Karpas-422 (cell line): ENCODE measurements at places on chromosomes 7 and 10.

GRCh38 chr10:67487199-67487598 is 208.8 kb downstream of the CTNNA3 start:
- DNase-seq, result no peak

DNA sequence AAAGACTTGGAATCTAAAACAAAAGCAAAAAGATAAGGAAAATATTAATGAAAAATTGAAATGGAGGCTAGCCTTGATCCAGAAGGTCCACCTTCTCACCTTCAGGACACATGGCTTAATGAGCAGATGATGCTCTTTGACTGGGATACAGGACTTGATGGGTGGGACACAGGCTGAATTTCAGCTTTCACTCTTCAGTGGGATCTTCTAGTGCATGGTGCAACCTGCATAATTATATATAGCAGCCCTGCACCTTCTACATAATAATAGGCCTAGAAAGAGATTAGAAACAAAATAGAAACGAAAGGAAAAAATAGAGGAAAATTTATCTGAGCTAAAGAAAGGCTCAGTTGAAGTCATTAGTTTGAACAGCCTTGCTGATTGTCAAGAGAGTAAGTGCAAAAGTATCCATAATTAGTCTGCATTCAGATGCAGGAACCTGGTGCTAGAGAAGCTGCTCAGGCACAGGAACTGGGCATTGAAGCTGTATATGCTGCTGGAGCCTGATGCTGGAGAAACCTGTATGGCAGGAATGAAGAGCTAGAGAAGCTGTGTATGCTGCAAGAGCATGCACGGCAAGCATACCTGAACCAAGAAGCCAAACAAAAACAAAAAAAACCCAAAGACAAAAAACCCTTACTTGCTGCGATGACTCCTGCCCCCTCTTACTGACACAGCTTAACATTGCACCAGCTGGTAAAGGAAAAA is 19.4 kb downstream of the MKLN1 start:
- no peak for DNase-seq

DNA sequence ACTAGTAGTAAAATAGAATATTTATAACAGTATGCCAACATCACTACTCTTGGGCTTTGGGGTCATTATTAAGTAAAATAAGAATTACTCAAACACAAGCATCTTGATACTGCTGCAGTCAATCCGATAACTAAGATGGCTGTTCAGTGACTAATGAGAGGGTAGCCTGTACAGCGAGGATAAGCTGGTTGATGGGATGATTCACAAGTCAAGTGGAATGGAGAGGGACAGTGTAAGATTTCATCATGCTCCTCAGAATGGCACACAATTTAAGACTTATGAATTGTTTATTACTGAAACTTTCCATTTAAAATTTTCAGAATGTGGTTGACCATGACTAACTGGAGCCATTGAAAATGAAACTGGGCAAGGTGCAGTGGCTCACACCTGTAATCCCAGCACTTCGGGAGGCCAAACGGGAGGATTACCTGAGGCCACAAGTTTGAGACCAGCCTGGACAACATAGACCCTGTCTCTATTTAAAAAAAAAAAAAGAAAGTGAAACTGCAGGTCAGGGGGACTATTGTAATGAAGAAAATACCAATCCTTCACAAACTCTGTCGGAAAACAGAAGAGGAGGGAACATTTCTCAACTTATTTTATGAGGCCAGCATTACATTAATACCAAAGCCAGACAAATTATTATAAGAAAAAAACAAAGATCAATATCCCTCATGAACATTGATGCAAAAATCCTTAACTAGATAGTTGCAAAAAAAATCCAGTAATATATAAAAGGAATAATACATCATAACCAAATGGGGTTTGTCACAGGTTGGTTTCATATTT is 11.2 kb downstream of the AVL9 start:
- no peak for DNase-seq

DNA sequence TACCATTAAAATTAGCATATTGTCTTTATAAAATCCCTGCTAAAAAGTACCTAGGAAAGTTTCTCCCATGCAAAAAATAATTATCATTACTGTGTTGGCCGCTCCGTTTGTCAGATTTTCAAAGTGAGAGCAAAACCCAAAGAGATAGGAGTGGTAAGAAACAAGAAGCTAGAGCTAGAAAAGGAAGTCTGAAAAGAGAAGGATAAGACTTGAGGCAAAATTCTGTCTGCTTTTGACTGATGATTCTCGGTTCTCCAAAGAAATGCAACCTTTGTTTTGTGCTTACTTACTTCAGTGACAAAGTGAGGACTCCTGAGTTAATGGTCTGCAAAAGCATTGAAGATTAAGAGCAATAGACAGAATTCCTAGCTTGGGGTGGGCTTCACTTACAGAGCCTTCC is 33.3 kb upstream of the CAPZA2 start:
- DNase-seq, result no peak

DNA sequence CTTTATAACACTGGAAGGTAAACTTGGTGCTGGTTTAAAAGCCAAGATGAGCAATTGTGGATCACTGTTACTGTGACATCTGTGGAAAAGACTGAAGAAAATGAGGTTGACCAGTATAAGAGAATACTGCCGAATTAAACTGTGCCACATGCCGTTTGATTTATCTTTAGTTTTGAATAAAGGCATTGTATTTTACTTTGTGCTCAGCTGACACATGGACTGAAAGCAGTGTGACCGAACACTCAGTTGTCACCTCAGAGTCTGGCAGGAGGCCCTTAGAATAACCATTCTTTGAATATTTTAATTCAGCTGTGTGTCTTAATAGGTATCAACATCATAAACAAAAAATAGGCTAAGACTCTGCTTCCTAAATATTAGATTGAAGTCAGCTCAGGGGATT is 133.7 kb upstream of the GJD4 start:
- no peak for DNase-seq

GRCh38 chr10:12512332-12513002 is 163.1 kb downstream of the CAMK1D start:
- DNase-seq, result no peak

- no peak for DNase-seq
These were observed 233.1 kb upstream of the CSTF2T start for GRCh38 chr10:51932530-51932929.

DNA sequence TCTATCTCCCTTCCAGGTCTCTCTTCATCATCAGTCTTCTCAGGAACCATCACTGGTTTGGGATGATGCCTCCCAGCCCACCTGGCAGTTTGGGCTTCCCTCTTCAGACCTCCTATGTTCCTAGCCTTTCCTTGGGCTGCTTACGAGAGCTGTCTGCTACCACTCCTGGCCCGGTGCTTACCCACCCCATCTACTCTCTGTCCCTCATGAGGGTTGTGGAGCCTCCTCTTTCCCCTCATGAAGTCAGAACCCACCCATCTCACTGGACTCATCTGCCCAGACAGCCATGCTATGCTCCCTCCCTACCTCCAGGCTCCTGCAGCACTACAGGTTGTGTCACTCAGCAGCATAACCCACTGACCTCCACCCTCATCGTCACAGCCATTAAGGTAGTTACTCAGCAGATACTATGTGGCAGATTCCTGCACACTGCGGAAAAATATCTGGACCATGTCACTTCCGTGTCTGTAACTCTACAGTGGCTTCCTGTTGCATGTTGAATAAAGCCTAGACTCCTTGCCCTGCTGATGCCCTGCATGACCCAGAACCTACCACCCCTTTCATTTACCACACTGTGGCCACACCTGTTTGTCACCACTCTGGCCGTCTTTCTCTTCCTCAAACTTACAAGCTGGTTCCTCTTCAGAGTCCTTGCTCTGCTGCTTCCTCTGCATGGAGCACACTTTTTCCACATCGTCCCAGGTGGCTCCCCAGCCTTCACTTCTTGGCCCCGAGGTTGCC is 2.0 kb downstream of the DBNL start:
- peak; percentile 85 for DNase-seq

- no peak for DNase-seq
These were observed 124.8 kb downstream of the CD36 start for GRCh38 chr7:80763289-80763688.

DNA sequence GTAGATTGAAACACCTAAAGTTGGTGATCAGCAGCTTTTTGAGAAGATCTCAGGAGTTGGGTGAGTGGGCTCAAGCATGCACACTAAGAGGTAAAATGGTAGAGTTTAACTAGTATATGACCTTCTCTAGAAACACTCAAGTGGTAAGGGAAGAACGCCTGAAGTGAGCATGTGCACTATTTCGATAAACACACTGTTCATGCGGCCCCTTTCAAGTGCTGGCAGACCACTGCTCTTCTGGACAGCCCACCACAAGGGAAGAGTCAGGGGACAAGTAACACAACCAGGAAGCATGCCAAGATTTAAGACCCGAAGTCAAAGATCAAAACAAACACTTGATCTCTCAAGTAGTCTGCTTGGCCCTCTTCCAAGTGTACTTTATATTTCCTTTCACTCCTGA is 519.5 kb upstream of the ZWINT start:
- no peak for DNase-seq

DNA sequence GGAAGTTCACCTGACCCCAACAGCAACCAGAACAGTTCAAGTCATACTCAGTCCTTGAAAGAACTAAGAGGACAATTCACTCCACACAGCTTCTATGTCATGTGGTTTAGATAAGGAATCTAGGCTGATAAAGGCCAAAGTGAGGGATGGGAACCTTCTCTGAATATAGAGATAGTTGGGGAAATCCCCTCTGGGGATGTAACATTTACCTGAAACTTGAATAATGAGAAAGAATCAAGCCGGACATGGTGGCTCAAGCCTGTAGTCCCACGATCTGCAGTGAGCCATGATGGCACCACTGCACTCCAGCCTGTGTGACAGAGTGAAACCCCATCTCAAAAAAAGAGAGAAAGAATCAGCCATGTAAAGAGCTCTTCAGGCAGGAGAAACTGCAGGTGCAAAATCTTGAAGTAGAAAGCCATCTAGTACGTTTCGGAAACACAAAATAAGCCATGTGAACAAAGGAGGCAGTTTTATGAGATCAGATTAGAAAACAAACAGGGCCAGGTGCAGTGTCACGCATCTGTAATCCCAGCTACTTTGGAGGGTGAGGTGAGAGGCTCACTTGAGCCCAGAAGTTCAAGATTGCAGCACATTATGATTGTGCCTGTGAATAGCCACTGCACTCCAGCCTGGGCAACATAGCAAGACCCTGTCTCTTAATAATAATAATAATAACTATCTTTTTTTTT is 4.5 kb upstream of the DNMBP start:
- DNase-seq, result peak; percentile 61

DNA sequence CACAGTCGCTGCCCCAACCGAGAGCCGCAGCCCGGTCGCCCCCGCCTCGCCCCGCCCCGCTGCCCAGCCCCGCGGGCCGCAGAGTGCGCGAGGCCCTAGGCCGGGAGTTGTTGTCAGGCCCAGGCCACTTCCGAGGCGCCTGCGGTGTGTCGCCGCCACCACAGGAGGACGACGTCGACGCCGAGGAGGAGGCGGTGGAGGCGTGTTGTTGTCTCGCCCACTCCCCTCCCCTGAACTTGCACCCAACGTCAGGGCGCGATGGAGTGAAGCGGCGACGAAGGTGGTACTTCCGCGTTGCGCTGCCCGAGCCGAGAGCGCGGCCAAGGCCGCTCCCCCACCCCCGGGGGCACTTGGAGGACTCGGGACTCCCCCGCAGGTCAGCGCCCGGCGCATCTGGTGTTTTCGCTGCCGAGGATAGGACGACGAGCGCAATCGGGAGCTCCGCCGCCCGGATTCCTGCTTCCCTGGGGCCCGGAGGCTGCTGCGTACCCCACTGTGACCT is at the start of gene CDK13:
Gene CDK13, plus strand, starts transcription at position 286 of the 502 bp plus-strand sequence. CDS start 386 bp downstream, outside the sequence.
- DNase-seq, result peak; percentile 95

DNA sequence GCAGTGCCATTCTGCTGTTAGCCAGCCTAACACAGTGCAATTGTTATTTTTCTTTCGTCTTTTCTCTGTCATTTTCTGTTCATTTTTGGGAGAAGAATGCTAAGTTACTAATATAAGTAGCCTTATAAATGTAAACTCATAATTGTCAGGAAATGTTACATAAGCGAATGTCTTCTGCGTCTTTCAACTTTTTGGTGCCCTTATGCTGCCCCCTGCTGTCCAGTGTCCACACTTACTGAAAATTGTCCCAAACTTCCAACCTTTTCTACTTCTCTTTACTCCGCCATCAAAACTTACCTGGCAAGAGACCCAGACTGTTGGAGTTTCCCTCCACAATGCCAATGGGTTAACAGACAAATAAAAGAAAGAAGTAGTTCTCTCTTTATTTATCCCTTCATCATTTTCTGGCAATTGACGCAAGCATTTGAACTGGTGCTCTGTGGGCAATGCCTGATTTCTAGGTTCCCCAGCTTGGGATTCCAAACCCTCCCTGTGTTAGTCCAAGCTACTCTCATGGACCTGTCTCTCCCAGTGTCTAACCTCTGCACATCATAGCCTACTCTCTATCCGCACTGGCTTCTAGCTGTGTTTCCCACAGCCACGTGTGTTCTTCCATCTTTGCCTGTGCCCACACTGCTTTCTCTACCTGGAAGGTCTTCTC is 21.0 kb upstream of the EPC1 start:
- DNase-seq, result peak; percentile 90

- DNase-seq, result no peak
These were observed 54.9 kb upstream of the NXPH1 start for GRCh38 chr7:8378349-8379019.

- DNase-seq, result no peak
These were observed 291.2 kb downstream of the POM121L12 start for GRCh38 chr7:53326634-53327033.

DNA sequence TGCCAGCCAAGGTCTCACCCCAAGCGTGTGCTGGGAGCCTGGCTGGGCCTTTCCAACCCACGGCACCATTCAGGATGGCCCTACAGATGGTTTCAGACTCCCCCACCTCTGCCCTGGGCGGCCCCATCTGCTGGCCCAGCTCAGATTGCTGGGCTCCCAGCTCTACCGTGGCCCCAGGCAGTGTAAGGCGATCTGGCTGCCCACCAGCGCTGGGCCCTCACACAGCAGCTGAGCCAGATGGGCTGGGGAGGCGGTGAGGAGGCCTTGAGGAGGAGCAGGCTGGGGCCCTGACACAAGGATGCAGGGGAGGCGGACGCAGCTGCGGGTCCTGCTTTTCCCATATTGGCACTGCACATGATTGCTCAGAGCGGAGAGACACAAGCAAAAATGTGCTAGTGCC is 162.8 kb downstream of the NRF1 start:
- no peak for DNase-seq

- no peak for DNase-seq
These were observed 41.9 kb downstream of the DPCD start for GRCh38 chr10:101629837-101630632.

GRCh38 chr7:131733604-131734003 is 177.2 kb upstream of the PODXL start:
- no peak for DNase-seq

DNA sequence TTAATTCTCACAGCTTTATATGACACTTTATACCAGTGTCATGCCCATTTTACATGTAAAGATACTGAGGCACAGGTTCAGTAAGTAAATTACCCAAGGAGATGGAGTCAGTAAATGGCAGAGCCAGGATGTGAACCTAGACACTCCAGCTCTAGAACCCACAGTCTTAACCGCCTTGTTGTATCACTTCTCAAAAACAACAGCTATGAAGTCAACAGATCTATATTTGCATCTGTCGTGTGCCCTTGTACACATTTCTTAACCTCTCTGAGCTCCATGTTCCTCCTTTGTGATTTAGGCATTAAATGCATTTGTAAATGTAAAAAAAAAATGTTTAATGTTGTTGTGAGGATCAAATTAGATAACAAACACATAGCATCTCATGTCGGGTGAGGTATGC is 716.2 kb downstream of the SUGCT start:
- no peak for DNase-seq

GRCh38 chr10:131198401-131198800 is 113.1 kb downstream of the TCERG1L start:
- DNase-seq, result no peak

GRCh38 chr10:10330418-10330817 is 687.3 kb upstream of the CELF2 start:
- no peak for DNase-seq
